Stimulated activated CD4-positive, alpha-beta T cell treated with anti-CD3 and anti-CD28 coated beads, Interleukin-2, amount 100 ng/mL, for 24 hours (primary cell): ENCODE measurements at places on chromosomes 16 and 17.
A peak's percentile ranks its signal among the peaks of the same experiment; 100 is the strongest.

- DNase-seq: no peak
Measured at GRCh38 chr17:40059729-40060475, 2.9 kb upstream of the THRA start.

DNA sequence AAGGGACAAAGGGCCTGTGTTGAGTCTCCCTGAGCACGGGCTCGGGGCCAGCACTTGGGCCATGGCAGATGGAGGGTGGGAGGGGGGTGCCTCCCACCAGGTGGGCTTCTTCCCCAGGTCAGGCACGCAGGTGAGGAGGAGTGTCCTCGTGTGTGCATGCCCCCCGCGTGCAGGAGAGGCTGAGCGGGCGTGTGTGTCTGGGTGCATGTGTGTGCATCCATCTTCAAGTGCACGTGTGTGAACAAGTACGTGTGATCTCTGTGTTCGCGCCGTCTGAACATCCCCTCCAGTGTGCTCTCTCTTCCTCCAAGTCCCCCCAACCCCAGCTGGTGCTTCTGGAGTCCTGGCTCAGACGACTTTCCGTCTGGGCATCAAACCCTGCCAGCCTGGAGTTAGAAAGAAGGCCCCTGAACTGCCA, 2.7 kb upstream of the ZG16B start:
- no peak for DNase-seq

- DNase-seq: no peak
Measured at GRCh38 chr17:56876766-56877179, 37.1 kb downstream of the TRIM25 start.

- no peak for DNase-seq
Measured at GRCh38 chr16:76940251-76940650, 250.7 kb upstream of the MON1B start.

- DNase-seq: peak; percentile 26
Measured at GRCh38 chr17:17696085-17696484, 14.8 kb downstream of the RAI1 start.

DNA sequence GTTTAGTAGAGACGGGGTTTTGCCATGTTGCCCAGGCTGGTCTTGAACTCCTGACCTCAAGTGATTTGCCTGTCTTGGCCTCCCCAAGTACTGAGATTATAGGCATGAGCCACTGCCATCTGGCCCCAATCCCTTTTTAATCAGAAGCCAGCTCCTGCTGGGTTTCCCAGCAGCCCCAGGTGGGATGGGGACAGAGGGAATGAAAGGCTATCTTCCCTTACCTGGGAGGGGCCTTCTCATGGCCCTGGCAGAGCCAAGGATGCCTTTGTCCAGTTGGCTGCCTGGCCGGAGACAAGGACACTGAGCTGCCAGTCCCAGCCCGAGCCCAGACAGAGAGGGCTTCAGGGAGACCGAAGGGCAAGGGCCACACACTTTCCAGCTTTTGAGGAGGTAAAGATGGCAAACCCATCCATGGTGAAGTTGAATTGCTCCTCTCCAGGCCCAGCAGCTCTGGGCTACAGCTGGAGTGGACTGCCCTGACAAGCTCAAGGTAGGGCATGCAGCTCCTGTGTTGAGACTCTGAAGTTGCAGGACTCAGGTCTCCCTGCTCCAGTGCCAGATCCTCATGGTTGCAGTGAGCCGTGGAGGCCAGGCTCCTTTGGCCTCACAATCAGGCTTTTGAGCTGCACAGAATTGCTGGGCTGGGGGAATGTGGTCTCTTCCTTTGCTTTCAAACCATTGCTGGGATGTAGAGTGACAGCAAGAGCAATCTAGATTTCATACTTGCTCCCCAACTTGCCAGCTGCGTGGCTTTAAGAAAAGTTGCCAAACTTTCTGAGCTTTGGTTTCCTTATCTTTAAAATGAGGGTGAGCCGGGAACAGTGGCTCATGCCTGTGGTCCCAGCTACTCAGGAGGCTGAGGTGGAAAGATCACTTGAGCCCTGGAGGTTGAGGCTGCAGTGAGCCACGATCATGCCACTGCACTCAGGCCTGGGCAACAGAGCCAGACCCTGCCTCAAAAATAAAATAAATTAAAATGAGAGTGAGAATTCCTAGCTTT, 44.5 kb upstream of the IL34 start:
- DNase-seq: no peak

DNA sequence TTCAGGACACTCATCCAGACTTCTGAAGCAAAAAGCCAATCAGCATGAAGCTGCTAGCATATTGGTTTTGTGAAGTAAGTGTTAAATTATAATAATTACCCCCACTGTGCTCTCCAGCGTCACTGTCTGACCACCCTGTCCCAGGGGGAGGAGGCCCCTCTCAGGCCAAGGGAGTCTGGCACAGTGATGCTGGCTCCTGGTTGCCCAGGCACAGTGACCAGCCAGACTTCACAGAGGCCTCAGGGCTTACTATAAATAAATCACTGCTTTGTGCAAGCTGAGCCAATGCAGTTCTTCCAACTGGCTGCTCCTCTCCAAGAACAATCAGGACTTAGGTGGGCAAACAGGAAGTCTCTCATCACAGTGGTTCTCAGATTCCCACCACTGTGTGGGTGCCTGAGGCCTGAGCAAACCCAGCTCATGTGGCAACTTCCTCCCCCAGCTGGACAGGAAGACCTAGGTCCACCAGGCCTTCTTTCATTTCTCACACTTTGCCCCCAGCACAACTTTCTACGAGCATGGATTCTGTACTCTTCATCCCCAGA, 1.7 kb upstream of the DBNDD1 start:
- DNase-seq: no peak

DNA sequence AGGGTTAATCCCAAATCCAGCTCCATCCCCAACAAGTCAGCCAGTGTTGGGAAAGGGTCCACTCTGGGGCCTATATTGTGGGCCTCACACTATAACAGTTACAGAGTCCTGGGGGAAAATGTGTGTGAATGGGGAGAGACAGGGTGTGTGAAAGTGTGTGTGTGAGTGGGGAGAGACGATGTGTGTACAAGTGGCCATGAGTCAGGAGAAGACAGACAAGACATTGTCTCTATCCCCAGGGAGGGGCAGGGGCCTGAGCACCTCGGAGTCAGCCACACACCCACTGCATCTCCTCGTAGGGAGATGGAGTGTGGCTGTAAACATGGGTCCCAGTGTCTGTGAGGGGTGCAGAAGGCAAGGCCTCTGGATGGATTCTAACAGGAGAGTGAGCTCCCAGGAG, 2.9 kb downstream of the CRHR1 start:
- DNase-seq: no peak

DNA sequence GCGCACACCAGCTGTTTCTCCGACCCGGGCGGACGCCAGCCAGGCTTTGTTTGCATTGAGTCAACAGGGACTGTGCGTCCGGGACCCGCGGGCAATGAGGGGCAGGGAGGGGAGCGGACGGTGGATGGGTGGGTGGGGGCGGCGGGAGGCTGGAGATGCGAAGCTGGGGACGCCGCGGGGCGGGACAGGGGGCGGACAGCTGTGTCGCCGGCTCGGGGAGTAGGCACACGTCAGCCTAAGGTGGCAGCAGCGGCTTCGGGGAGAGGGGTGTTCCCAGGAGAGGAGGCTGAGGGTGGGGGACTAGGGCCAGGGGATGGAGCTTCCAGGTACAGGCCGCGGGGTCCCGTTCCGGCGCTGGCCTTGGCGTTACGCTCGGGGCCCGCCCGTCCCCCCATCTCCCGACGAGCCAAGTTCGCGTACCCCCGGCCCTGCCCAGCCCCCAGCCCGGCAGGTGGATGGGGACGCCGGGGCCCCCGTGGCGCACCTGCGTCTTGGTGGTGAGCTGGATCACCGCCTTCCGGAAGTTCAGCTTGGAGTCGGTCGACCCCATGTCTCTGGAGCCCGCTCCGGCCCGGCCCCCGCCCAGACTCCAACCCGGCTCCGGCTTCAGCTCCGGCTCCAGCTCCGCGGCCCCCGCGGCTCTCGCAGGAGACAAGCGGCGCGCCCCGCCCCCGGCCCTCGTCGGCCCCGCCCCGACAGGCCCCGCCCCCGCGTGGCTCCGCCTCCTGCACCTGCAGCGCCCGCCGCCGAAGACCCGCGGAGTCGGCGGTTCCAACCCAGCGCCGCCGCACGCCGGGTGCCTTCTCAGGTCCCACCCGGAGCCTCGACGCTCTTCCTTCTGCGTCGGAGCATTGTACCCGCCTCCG, at the start of gene HID1:
HID1 (minus strand) TSS at position 653 of the 866 bp plus-strand sequence; CDS start at position 550, 103 bp downstream.
- DNase-seq: peak; percentile 82

DNA sequence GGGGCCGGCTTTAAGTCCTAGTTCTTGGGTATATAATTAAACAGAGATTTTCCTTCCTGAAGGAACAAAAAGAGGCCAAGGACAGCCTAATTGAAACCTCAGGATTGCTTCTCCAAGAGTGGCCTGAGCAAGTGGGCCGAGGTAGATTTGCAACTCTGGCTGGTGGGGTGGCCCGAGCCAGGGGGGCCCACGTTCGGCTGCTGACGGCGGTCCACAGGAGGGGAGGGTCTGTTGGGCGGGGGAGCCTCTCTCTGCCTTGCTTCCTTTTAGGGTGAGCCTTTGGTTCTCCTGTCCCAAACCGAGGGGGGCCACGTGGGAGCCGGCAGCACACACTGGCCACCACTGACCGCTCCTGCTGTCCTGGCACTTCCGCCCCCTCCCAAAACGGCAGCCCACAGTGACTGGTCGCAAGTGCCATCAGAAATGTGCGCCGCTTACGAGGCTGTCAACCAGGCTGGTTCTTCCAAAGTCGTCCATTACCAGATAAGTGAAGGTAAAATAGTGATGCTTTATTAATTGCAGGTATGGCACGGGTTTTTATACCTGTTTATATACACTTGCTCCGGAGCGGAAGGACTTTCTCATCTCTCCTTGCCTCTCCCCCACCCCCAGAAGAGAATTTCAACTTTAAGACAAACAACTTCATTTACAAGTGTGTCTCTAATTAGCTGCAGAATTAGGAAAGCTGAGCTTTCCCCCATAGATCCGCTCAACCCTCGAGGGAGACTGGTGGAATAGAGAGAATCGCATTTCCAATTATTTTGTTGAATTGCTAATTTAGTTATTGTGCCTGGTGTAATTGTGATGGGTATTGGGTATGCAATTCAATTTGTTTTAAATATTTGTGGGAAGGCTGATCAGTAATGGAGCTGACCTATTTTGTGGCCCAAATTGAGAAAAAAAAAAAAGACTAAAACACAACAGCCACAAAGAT, 117.8 kb downstream of the AATF start:
- no peak for DNase-seq

DNA sequence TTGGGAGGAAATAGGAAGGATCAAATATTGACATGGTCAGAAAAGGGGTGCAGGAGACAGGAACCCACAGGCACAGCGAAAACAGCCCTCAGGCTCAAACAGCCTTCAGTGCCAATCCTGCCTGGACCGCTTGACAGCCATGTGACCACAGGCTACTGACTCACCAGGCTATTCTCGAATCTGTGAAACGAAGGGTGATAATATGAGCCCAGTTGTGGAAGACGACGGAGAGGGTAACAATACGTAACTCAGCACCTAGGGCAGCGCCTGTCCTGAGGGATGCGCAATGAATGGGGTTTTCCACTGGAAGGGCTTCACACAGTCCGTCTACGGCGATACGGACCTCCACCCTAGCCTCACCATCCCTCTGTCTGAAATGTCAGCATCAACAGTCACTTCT, 117.3 kb upstream of the RCVRN start:
- no peak for DNase-seq

- DNase-seq: peak; percentile 93
Measured at GRCh38 chr16:30186782-30187555, 3.6 kb downstream of the CORO1A start.

DNA sequence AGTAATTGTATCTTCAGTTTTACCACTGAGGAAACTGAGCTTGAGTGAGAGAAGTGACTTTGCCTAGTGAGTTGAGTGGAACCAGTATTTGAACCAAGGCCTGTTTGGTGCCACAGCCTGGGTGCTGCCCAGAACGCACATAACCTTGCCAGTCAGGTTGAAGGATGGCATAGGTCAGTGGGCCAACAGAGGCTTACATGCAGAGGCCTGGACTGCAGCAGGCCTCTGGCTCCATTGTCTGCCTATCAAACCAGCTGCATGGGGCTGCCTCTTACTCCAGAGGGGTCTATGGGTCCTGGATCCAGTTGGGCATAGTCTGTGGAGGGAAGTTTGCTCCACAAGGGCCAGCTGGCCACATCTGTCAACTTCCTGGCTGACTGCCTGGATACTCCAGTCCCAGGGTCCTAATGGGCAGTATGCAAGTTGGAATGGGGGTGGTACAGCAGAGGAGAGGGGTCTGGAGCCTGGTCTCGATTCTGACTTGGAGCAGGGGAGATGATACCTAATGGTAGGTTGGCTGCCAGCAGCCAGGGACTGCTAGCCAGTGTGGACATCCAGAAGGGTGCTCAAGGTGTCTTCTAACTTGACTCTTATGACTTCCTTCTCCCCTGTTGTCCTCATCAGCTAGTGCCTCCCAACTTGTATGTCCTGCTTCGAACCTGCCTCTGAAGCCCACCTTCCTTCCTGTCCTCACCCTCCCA, 11.1 kb upstream of the RNF112 start:
- no peak for DNase-seq

DNA sequence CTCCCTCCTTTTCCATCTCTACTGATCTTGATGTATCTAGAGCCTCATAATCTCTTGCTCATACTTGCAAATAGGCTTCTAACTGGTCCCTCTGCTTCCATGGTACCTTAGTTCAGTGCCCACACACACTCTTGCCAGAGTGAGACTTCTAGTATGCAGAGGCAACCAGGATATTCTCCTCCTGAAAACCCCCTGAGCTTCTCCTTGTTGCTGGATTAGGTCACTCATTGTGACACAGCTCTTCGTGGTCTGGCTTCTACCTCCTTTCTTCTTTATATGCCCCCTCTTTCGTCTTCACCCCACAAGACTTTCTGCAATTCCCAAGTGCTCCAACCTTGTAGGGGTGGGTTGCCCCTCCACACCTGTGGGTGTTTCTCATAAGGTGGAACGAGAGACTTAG, 2.5 kb upstream of the FAM20A start:
- DNase-seq: no peak

DNA sequence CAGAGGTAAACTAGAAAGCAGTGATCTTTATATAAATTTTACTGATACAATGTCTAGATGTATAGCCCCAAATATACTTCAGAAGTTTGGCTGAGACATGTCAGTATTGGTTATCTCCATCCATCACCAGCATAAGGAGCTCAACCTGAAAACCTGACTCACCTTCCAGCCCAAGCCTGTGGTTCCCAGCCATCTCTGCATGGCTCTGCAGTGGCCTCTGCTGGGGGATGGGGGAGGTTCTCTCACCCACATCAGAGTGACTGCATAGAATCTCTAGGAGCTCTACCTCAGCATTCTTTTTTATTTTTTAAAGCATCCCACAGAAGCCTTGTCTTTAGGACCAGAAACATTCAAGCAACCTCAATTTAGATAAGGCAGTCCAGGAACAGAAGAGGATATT, 27.3 kb downstream of the USP7 start:
- peak; percentile 83 for DNase-seq
